ENCODE measurements at places on chromosomes 3 and 15. TPM values are rescaled to one million over a fixed set of nuclear protein-coding genes. Genes with fewer than 3 reads are reported as not detected.

Gene TGFBR2
- 43.4 TPM for polyA plus RNA-seq

Gene GPR149
- polyA plus RNA-seq: not detected

Gene CHST14
- polyA plus RNA-seq: 1.5 TPM

Gene LMAN1L
- not detected for polyA plus RNA-seq
